ENCODE measurements at places on chromosomes 4 and X.
A peak's percentile ranks its signal among the peaks of the same experiment; 100 is the strongest.

DNA sequence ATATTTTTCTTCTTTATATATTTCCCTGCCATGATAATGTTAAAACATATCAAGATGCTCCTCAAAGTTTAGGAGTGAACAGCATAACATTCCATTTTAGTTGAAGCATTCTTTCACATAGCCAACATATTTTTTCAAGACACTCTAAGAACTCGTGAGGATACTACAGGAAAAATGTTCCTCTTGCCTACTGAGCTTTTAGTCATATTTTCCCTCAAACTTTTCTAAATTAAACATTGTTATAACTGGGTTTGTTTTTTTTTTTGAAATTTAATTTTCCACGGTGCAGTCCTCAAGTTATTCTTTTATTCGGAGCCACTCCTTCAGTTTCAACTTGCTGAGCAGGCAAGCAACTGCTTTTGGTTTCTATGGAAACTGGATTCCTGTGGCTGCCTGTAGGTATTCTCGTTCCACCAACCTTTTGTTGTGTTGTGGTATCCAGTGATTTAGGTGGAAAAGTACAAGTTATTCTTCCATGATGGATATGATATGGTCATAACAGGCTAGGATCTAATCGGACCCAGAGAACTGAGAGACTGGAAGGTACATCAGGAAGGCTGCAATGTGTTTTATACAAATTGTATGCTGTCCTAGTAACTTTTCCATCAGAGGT, 248.0 kb downstream of the TRIML1 start:
- DNase-seq, result no peak
- peaks cover 47% of the 10 kb centered on the region for H3K36me3 ChIP-seq
- H3K4me1 ChIP-seq, result peaks cover 12% of the 10 kb centered on the region
- no peak overlapping the region for H3K4me3 ChIP-seq
- H3K27ac ChIP-seq, result 0 out of 2 replicates have a peak overlapping the region, but pooled peaks have one; percentile 10
- peaks cover 3% of the 10 kb centered on the region for H3K27me3 ChIP-seq

GRCh38 chrX:65723706-65724105, 56.3 kb downstream of the MSN start:
- DNase-seq, result no peak
- no peak overlapping the region for H3K27ac ChIP-seq
- H3K4me3 ChIP-seq, result no peak overlapping the region
- H3K27me3 ChIP-seq, result no peaks in the 10 kb centered on the region
- peaks cover 22% of the 10 kb centered on the region for H3K4me1 ChIP-seq

- peaks cover 11% of the 10 kb centered on the region for H3K36me3 ChIP-seq
- H3K27me3 ChIP-seq, result no peaks in the 10 kb centered on the region
- no peak for DNase-seq
- peaks cover 14% of the 10 kb centered on the region for H3K4me1 ChIP-seq
- no peak overlapping the region for H3K27ac ChIP-seq
Measured at GRCh38 chr4:182337366-182337765, 94.2 kb downstream of the TENM3 start.

- H3K27me3 ChIP-seq, result 0 out of 2 replicates have a peak, but pooled peaks cover 2% of the 10 kb centered on the region
- no peak overlapping the region for H3K27ac ChIP-seq
- H3K4me3 ChIP-seq, result no peak overlapping the region
- H3K36me3 ChIP-seq, result peaks cover 16% of the 10 kb centered on the region
Measured at GRCh38 chrX:46918434-46918833, 6.2 kb downstream of the JADE3 start.

DNA sequence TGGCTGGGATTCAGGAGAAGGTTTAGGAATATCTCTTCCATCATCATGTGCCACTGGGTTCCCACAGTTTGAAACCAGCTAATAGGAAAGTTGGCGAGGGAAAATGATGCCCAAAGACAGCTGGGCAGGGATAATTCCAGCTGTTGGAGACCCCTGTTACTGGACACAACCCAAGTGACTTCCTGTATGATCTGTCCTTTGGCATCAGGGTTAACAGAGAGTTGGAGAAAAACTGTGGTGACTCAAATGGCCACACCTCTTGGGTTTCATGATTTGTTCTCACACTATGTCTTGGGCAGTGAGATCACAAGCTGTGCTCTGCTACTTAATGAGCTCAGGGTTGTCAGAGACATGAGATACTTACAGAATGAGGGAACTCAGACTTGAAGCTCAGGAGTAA, 3.8 kb downstream of the FGF16 start:
- peaks cover 16% of the 10 kb centered on the region for H3K4me1 ChIP-seq
- H3K4me3 ChIP-seq, result no peak overlapping the region
- H3K27me3 ChIP-seq, result peaks cover 19% of the 10 kb centered on the region
- no peak for DNase-seq
- H3K27ac ChIP-seq, result no peak overlapping the region

GRCh38 chr4:82712561-82712960, 86.0 kb downstream of the SCD5 start:
- no peak overlapping the region for H3K27ac ChIP-seq
- no peaks in the 10 kb centered on the region for H3K27me3 ChIP-seq
- no peaks in the 10 kb centered on the region for H3K36me3 ChIP-seq
- DNase-seq, result no peak
- peaks cover 9% of the 10 kb centered on the region for H3K4me1 ChIP-seq
